ENCODE measurements at places on chromosomes 6 and 20.
A peak's percentile ranks its signal among the peaks of the same experiment; 100 is the strongest.

DNA sequence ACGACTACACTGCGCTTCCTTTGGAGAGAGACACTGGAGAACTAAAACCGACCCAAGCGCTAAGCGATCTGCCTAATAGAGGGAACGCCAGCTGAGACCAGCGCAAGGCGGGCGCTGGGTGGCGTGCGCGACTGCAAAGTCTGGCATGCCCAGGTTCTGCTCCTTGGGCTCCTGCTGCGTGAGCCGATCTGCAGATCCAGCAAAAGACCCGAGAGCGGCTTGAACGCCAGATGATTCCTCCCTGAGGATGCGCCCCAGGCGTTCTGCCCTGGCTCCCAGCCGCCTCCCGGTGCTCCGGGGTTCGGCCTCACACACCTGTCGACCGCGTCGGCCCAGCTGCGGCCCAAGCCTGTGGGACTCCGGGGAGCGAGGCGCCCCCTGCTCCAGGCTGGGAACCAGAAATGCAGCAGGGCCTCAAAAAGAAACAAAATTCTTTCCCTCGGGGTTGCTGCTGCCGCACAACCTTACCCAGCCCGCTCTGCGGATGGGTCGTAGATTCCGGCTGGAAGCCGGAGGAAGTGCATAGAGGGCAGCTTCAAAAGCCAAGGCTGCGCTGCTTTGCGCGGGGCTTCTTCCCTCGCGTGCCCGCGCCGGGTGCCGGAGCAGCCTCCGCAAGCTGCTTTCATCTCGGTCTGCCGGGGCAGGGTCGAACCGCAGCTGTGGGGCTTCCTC, 17.9 kb upstream of the PRDM13 start:
- peak; percentile 50 for DNase-seq

- no peak for DNase-seq
Observed at GRCh38 chr6:154169193-154169847, 130.3 kb downstream of the OPRM1 start.

- DNase-seq, result no peak
Observed at GRCh38 chr6:52227495-52227894, 16.8 kb downstream of the IL17F start.

GRCh38 chr20:11604339-11604738, 313.4 kb upstream of the BTBD3 start:
- no peak for DNase-seq

DNA sequence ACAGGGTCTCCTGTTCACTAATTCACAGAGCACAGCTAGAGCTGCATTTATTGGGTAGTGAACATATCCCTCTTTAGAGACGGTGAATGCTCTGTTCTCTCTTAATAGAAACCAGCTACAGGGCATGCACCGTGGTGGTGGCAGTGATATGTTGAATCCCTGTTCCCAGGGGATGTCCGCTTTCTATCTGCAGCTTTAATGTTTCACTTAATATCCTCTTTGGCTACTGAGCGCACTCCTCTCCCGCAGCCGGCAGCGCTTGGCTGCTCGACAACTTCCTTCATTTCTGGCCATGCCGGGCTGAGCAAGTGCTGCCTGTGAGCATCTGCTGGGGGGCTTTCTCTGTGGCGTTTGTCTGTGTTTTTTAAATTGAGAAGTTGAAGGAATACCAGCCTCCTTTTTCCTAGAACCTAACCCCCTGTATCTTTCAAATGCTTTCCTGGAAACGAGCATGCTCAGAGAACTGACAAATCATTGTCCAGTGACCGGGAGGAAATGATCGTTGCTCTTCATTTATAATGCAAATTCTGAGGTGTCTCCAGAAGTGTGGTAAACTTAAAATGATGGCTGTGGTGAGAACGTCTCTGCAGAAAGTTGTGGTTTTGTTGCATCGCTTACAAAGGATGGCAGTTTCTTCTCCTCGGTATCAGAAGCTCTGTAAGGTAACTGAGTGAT, 297.9 kb downstream of the UTRN start:
- no peak for DNase-seq

GRCh38 chr6:45423824-45424450, 46.2 kb upstream of the SUPT3H start:
- no peak for DNase-seq

GRCh38 chr6:133816171-133816570, 72.7 kb upstream of the TCF21 start:
- DNase-seq, result no peak

DNA sequence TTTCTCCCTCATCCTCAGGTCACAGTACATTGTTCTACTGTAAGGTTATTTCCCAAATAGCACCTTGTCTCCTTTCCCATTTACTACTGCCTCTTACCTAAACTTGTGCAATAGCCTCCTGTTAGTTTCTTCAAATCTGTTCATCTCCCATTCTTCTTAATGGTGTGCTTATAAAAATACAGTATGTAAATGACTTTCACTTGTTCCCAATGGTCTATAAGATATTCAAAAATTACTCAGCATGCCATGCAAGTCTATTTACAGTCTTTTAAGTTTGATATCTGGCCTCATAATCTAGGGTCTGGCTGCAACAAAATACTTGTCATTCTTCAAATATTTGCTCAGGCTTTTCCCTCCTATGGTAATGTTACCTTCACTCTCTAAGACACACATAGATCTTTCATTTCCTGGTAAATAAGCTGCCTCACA, 31.5 kb upstream of the RHAG start:
- DNase-seq, result no peak

DNA sequence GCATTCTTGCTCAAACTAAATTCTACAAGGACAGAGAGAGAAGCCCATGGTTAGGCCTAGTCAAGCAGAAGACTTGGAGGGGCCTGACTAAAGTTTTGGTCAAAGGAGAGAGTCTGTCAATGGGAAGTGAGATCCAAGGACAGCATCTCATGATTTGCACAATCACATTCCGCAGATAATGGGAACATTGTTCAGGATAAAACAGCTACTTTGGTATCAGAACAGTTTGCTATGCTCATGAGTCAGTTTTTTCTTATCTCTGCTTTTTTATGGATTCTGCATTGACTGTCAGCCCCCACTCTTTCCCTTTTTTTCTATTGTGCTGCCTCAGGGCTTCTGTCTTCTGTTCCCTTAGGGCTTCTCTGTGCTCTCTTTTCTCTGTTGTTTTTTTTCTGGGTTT, 28.6 kb downstream of the AKAP7 start:
- no peak for DNase-seq

- peak; percentile 74 for DNase-seq
Observed at GRCh38 chr6:42136508-42137193, 5.8 kb downstream of the C6orf132 start.

GRCh38 chr6:136604328-136604825, 54.2 kb upstream of the MAP7 start:
- no peak for DNase-seq

DNA sequence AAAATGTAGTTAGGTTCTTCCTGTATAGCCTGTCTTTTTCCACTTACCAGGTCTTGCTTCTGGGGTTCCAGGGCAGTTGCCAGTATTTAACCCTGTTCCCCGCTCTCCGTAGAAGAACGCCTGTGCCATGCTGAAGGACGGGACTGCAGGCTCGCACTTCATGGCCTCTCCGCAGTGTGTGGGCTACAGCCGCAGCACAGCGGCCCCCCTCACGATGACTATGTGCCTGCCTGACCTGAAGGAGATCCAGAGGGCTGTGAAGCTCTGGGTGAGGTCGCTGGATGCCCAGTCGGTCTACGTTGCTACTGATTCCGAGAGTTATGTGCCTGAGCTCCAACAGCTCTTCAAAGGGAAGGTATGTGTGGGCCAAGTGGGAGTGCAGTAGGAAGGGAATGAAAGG, 23.0 kb downstream of the POFUT1 start:
- DNase-seq, result no peak

DNA sequence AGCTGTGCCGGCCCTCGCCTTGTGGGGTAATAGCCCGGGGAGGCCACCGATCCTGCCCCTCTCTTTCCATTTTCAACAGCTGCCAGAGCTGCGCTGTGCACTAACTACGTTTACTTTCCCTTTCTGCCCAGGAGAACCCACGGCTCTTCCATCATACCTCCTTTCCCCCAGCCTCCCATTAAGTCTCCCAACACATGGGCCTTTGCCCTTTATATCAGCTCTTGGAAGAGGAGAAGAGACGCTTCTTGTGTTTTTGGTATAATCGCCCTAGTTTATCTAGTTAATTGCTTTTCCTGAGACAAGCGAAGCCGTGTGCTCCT, 637 bp downstream of the UBR2 start:
- DNase-seq, result no peak

DNA sequence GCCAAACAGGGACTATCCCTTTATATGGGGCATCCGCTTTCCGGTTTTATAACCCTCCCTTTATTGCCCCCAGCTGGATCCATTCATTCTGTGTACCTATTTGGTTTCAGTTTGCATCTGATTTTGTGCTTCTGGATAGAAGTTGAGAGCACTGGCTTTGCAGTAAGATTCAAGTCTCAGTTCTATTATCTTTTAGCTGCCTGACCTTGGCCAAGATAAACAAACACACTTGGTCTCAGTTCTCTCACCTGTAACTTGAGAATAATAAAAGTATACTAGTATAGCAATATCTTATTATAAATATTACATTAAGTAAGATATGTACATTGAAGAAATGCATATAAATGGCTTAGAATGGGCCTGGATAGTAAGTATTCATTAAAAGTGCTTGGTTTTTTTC, 182.4 kb upstream of the TSHZ2 start:
- DNase-seq, result no peak

GRCh38 chr6:8627085-8627861, 191.9 kb upstream of the SLC35B3 start:
- no peak for DNase-seq

DNA sequence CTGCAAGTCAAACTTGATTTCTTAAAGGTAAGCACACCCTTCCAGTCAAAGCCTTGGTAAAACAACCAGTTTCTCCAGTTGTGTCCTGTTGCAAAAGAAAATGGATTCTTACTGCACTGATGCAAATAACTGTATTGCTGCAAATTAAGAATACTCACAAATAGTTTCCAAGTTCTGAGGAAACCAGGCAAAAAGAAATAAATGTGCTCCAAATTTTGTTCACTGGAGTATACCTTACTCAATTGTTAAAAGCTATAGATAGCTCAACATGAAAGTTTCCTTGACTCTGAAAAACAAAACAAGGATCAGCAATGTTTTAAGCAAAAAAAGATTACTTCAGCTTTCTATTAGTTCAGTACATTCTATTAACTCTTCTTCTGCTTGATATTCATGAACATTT, 75.2 kb downstream of the SLC16A10 start:
- no peak for DNase-seq

- DNase-seq, result no peak
Observed at GRCh38 chr6:36715469-36715868, 17.8 kb downstream of the RAB44 start.

GRCh38 chr6:150293423-150294173, 75.2 kb upstream of the IYD start:
- peak; percentile 54 for DNase-seq

DNA sequence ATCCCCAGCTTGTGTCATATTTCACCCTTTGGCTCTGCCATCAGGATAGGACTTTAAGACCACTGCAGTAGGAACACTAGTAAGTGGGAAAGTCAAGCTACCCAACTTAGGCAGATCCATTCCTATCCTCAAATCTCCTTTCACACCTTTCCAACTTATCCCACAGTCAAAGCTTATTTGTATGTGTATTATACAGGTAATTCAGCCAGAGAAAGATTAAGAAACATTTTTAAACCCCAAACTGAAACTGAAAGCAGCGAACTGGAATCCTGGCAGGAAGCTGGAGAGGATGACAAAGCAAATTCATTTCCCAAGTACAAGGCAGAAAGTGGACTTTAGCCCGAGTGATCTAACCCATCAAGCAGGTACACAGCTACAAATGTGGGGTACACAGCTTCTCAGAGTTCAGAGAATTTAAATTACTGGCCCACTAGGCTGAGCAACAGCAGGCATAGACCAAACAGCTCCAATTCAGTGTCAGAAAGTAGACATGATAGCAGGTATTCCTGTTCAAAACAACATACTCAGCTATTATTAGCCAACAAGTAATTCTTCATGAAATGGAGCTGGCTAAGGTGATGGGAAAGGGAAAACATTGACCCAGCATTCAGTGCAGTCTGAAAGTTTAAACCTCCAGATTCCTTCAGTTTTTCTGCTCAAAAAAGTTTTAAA, 39.1 kb downstream of the ILRUN start:
- peak; percentile 73 for DNase-seq

DNA sequence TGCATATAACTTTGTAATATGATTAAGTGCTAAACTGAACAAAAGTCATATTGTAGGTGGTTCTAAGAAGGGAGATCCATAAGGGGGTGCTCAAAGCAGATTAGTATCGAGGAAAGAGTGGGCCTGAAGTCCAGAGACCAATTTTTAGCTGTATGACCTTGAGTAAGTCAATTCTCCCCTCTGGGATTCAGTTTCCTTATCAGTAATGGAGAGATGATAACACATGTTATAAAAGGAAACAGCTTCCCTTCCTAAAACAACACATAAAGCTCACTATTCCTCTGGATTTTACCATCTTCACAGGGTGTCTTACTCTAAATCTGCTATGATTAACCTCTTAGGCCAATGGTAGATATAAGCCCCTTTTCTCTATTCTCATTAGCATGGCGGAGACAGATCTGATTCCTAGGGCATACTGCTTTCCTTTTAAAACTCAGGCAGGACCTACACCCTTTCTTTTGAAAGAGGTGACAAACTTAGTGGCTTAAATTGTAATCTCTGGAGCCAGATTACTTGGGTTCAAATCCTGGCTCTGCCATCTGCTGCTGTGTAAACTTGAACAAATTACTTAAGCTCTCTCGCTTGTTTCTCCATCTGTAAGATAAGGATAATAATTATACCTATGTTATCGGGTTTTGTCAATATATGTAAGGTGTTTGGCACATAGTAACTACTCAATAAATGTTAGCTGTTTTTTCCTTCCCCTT, 39.5 kb downstream of the ACSS2 start:
- no peak for DNase-seq

- peak; percentile 49 for DNase-seq
Observed at GRCh38 chr6:152232501-152233151, 404.5 kb downstream of the SYNE1 start.

DNA sequence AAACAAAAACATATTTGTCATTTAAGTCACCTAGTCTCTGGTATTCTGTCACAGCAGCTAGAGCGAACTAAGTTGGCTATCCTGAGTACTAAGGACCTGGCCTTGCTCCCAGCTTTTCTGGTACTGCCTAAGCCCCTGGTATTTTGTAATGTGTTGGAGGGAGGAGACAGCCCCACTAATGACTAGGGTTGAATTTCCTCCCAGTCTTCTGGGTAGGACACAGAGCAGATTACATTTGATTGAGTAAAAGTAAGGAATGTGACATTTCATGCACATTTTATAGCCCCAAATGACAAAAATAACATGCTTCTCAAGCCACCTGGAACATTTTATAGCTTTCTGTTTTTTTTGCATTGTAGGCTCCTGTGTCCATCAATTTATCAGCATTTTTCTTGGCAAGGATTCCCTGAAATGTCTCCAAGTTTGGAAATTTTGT, 47.9 kb upstream of the DDR1 start:
- DNase-seq, result peak; percentile 29
